ENCODE measurements at places on chromosomes 12 and 14.

- no peak for DNase-seq
Observed at GRCh38 chr12:12819752-12820311, 6.7 kb downstream of the DDX47 start.

DNA sequence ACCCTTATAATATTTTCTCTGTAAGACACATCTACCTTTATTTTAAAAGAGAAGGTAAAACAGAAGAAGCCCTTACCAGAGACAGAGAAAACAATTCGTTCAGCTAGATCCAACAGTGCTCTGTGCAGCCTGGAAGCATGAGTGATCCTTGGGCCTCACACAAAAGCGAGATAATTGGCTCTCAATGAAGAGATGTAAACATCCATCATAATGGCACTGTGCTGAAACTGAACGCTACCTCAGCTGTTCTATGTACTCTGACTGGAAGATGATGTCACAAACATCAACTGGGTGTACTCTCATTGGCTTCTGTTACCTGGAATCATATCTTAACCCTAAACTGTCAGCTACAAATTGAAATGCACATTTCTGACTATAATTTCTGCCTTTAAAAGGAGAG is at the start of gene MGAT4C:
MGAT4C (minus strand) TSS at position 229 of the 400 bp plus-strand sequence.
- no peak for DNase-seq

- no peak for DNase-seq
Observed at GRCh38 chr12:46490635-46491034, 118.1 kb upstream of the SLC38A2 start.

DNA sequence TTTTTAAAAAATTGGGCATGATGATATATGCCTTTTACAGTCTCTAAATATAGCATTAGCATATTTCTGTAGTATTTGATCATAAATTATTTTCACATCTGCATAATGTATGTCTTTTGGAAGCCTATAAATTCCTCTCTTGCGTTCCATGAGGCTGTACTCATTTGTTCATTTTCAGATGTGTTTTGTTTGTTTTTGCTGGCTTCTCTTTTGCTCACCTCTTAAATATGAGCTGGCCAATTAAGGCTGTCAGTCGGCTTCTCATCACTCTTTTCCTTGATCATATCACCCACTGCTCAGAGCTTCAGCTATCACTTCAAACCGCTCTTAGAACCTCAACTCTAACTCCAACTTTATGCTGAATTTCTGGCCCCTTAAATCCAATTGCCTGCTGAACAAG is 6.6 kb downstream of the TMEM263 start:
- no peak for DNase-seq

GRCh38 chr12:52535574-52535973 is 15.4 kb upstream of the KRT5 start:
- no peak for DNase-seq

- DNase-seq: no peak
Observed at GRCh38 chr14:101006008-101006407, 102.5 kb upstream of the RTL1 start.

- no peak for DNase-seq
Observed at GRCh38 chr12:100249941-100250340, 16.9 kb downstream of the DEPDC4 start.

- DNase-seq: no peak
Observed at GRCh38 chr12:102808412-102808811, 108.6 kb downstream of the PAH start.

- no peak for DNase-seq
Observed at GRCh38 chr12:70351076-70351475, 15.0 kb upstream of the KCNMB4 start.

DNA sequence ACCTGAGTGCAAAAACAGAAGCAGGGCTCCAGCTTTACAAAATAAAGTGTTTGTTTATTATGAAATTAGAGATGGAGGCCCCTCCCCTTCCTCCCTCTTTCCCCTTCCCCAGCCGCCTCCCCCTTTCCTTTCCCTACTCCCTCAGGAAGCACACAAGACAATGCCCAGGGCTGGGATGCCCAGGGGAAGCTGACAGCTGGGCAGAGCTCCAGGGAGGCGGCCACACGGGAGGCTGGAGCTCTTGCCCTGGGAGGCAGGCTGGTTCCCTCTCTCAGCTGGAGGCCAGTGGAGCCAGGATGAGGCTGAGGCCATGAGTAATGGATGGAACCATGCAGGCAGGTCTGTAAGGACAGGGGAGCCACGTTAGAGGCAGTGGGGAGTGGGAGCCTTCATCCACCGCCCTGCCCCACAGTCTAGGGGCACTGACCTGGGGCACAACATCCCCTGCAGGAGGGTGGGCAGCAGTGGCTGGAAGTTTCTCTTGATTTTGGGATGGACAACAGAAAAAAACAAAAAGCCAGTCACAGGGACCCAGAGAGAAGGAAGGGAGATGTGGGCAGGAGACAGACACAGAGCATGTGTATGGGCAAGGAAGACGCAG is 5.1 kb downstream of the PSMB11 start:
- no peak for DNase-seq

DNA sequence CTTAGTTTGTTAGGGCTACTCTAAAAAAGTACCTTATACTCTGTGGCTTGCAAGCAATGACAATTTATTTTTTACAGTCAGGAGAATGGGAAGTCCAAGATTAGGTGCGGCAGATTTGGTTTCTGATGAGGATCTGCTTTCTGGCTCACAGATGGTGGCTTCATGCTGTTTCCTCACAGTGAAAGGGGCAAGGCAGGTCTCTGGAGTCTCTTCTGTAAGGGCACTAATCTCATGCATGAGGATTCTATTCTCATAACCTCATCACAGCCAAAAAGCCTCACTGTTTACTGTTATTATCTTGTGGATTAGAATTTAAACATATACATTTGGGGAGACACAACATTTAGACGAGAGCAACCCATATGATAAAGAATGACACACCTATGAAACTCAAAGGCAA is 1957.4 kb upstream of the SEL1L start:
- no peak for DNase-seq

DNA sequence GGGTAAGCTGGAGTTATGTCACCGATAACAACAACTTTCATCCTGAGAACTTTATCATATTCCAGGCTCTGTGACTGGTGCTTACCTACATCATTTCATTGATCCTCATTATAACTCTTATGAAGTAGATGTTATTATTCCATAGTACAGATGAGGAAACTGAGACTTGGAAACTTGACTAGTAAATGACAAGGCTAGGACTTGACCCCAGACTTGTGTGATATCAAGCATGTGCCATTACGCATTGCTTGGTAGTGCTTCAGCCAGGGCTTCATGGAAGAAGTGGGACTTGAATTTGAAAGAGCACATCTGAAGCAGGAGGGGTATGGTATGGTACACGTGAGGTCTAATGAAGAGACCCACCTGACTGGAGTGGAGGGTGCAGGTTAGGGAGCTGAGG is 11.9 kb downstream of the AVIL start:
- DNase-seq: no peak

DNA sequence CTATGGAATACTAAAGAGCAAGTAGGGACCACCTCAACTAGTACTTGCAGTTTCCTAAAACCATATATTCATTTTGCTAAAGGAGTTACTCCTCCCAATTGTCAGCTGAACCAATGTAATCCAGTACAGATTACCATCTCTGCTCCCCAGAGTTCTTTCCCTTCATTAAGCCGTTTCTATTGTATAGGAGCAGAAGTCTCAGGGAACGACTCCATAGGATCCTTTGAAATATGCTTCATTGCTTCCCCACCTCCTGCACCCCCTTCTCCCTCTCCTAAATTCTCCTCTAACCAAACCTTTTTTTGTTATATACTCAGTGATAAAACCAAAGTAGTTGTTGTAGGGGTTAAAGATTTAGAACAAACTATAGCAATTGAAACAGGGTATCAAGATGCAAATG is 30.7 kb upstream of the LALBA start:
- DNase-seq: no peak

- DNase-seq: no peak
Observed at GRCh38 chr14:69048456-69048855, 69.4 kb upstream of the ACTN1 start.

GRCh38 chr12:47249719-47250357 is 170.1 kb upstream of the AMIGO2 start:
- no peak for DNase-seq

- DNase-seq: no peak
Observed at GRCh38 chr12:39332661-39333175, 110.2 kb downstream of the KIF21A start.

- no peak for DNase-seq
Observed at GRCh38 chr12:64229240-64229639, 7.1 kb upstream of the KICS2 start.

- DNase-seq: no peak
Observed at GRCh38 chr14:66206554-66206953, 279.6 kb upstream of the CCDC196 start.

- DNase-seq: no peak
Observed at GRCh38 chr12:120257041-120257821, 8.3 kb downstream of the PXN start.

DNA sequence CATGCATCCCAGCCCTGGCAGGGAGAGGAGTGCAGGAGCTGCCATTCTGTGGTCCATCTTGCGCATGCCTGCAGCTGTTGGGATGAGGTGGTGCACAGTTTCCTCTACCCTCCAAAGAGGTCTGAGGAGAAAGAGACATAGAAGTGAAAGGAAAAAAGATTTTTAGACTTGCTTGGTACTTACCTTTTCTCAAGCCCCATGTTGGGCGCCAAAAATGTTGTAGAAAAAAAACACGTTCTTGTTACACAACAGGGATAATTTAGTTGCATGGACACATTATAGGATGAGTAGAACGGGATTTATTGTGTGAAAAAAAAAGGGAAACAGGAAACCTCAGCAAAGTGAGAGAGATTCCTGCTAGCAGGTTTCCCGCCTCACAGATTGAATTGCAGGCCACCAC is 244.4 kb upstream of the GARIN2 start:
- no peak for DNase-seq

DNA sequence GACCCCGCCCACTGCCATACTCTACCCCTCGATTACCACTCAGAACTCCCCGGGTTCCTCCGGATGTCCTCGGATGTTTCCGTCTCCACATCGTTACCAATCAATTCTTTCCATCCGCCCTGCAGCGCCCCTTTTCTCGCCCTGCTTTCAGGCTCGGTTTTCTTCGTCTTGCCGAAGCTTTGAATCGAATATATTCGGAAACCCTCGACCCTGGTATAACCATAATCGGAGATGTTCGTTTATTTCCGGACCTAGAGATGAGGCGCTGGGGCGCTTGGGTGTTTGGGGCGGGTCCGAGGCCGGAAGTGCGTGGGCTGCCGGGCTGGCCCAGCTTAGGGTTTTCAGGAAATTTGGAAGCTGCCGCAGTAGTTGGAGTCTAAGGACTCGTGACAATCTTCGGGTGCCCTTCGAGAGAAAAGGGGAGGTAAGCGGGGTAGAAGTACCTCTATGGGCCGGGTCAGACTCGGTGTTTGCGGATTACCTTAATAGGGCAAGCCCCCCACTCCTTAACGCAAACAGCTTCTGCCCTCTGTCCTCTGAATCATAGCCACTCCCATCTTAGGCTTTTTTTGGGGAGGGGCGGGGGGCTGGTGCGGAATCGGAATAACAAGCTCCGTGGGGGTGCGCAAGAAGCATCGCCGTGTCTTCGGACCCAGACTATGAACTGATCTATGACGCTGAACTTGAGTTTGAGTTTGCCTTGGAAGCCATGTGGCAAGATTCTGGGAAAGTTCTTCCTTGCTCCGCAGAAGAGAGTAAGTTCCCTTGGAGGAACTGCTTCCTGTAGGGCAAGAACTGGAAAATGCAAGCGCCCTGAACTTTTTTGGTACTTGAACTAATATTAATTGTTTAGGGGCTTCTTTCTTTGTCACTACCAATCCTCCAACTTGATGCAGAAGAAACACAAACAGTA is at the start of gene C14orf119:
C14orf119 (plus strand) TSS at position 310 of the 913 bp plus-strand sequence. CDS start 2,154 bp downstream, outside the sequence.
- peak; percentile 97 for DNase-seq

GRCh38 chr12:106956048-106956578 is 406 bp downstream of the TMEM263 start:
- no peak for DNase-seq

GRCh38 chr14:99768381-99768780 is 24.8 kb upstream of the EML1 start:
- no peak for DNase-seq

- DNase-seq: no peak
Observed at GRCh38 chr12:8093291-8093690, 11.2 kb downstream of the NECAP1 start.

GRCh38 chr14:51619561-51619960 is 32.1 kb upstream of the FRMD6 start:
- no peak for DNase-seq

- no peak for DNase-seq
Observed at GRCh38 chr14:89425931-89426330, 8.9 kb upstream of the FOXN3 start.

DNA sequence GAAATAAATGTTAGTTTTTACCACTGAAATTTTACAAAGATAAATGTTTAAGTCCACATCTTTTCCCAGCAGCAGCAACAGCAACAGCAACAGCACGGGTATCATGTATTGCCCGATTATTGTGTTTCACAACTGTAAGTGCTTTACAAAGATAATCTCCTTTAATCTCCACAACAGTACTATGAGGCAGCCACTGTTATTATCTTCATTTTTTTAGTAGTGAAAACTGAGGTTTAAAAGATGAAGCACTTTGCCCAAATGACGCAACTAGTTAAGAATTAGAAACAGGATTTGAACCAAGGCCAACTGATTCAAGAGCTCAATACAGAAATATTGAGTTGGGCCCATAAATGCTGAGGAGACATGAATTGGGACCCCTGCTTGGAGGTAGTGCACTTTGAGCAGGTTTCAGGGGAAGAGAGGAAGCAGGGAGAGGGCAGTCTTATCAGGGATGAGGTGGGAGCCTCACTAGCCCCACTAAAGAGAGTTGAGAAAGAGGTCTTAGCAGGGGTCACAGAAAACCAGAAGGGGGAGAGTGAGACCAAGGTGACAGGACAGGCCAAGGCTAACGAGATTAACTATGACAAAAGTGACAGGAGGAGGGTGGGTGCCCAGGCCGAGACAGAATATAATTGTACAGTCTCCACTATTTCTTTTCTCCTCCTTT is 15.3 kb downstream of the KRT2 start:
- no peak for DNase-seq

DNA sequence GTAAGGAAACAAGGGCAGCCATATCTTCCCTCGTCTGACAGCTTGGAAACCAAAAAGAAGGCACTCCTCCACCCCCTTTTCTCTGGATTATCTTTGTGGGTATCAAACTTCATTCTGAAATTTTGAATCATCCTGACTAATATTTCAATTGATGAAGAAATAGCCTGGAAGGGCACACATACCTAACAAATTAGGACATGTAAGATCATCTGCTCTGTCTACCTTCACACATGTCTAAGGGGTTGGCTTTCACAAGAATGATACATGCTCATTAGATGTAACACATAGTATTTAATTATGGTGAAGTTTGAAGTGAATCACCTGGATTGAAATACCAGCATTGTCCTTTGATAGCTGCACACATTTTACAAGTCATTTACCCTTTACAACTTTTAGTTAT is 348.1 kb upstream of the RPL10L start:
- DNase-seq: no peak

- DNase-seq: no peak
Observed at GRCh38 chr14:57420986-57421385, 30.6 kb downstream of the NAA30 start.

DNA sequence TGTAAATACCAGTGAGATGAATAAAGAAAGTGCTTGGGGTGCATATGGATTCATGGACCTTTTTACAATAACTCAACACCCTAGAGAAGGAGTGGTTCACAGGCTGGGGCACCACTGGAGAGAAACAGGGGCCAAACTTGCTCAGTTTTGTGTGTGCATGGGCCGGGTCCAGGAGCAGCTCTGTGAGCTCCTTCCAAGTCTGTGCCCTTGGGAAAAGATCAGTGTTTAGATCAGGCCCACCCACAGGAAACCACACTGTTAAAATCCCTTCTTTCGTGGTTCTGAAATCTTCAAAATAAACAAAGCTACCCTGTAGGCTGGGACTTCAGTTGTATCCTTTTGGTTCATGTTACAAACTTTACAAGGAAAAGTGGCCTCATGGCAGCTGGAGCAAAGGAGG is 156.1 kb upstream of the TMEM260 start:
- no peak for DNase-seq
